LHCN-M2 (cell line): ENCODE measurements at places on chromosomes 5 and 9. TPM values are rescaled to one million over a fixed set of nuclear protein-coding genes. Genes with fewer than 3 reads are reported as not detected.

FCN2 gene
- not detected in 2 replicates for total RNA-seq

STXBP1 gene
- 40.4 and 98.0 TPM in 2 replicates for total RNA-seq

PCDHA11 gene
- total RNA-seq = 0.11 TPM in 1 of 2 replicates, not detected in the other

SLC4A9 gene
- not detected in 2 replicates for total RNA-seq

LIFR gene
- total RNA-seq = 16.6 and 20.4 TPM in 2 replicates

RASGEF1C gene
- total RNA-seq = not detected in 2 replicates

CDX1 gene
- not detected in 2 replicates for total RNA-seq

ANKRD34B gene
- not detected in 2 replicates for total RNA-seq

PLPP7 gene
- total RNA-seq = 19.9 and 22.4 TPM in 2 replicates

HAVCR2 gene
- 0.06 and 0.17 TPM in 2 replicates for total RNA-seq

RALGDS gene
- 15.5 and 17.8 TPM in 2 replicates for total RNA-seq

LCN12 gene
- total RNA-seq = not detected in 2 replicates

EMB gene
- total RNA-seq = 48.6 and 56.6 TPM in 2 replicates

LAMC3 gene
- not detected in 2 replicates for total RNA-seq

NUTM2F gene
- total RNA-seq = not detected in 2 replicates

TXNDC8 gene
- total RNA-seq = not detected in 2 replicates

GMCL2 gene
- total RNA-seq = not detected in 2 replicates

WNT8A gene
- total RNA-seq = not detected in 2 replicates

PCDHGB5 gene
- 0.52 and 2.1 TPM in 2 replicates for total RNA-seq

LHX3 gene
- total RNA-seq = not detected in 2 replicates

SLC46A2 gene
- not detected in 2 replicates for total RNA-seq

IL7R gene
- total RNA-seq = 6.7 and 7.3 TPM in 2 replicates

LCN9 gene
- total RNA-seq = not detected in 2 replicates

MRPL50 gene
- 13.5 and 14.6 TPM in 2 replicates for total RNA-seq

MEIKIN gene
- not detected in 2 replicates for total RNA-seq

SAXO1 gene
- total RNA-seq = 0.06 TPM in 1 of 2 replicates, not detected in the other

PITX1 gene
- total RNA-seq = 2.2 and 5.1 TPM in 2 replicates

NDFIP1 gene
- 37.0 and 43.5 TPM in 2 replicates for total RNA-seq

SPINK13 gene
- total RNA-seq = not detected in 2 replicates

AKNA gene
- 3.3 and 3.7 TPM in 2 replicates for total RNA-seq

PTRH1 gene
- 23.9 and 28.8 TPM in 2 replicates for total RNA-seq

NRARP gene
- 0.06 TPM in 1 of 2 replicates, not detected in the other for total RNA-seq

ALDH1A1 gene
- total RNA-seq = 155 and 163 TPM in 2 replicates

CXCL14 gene
- total RNA-seq = not detected in 2 replicates

CEMIP2 gene
- total RNA-seq = 19.8 and 25.7 TPM in 2 replicates

FBP2 gene
- total RNA-seq = not detected in 2 replicates

PCDHGA8 gene
- total RNA-seq = 0.26 and 0.75 TPM in 2 replicates

KCNV2 gene
- not detected in 2 replicates for total RNA-seq

FGD3 gene
- total RNA-seq = not detected in 2 replicates

TMEM215 gene
- not detected in 2 replicates for total RNA-seq

ACTL7A gene
- not detected in 2 replicates for total RNA-seq

ADAMTSL2 gene
- total RNA-seq = 0.32 TPM in 1 of 2 replicates, not detected in the other

MARCHF6 gene
- 20.7 and 28.7 TPM in 2 replicates for total RNA-seq

TRMO gene
- total RNA-seq = 18.1 and 19.1 TPM in 2 replicates

LRRC19 gene
- not detected in 2 replicates for total RNA-seq

BAAT gene
- total RNA-seq = 0.06 TPM in 1 of 2 replicates, not detected in the other

ANKRD55 gene
- not detected in 2 replicates for total RNA-seq

PCDHA10 gene
- total RNA-seq = not detected in 2 replicates

ROPN1L gene
- total RNA-seq = 1.1 and 1.3 TPM in 2 replicates

CSNK1G3 gene
- 42.5 and 49.6 TPM in 2 replicates for total RNA-seq

ARHGAP26 gene
- 1.0 TPM in 2 replicates for total RNA-seq

PCDHB3 gene
- total RNA-seq = 2.0 and 2.4 TPM in 2 replicates

F2RL1 gene
- total RNA-seq = 0.06 and 0.19 TPM in 2 replicates

RLN2 gene
- not detected in 2 replicates for total RNA-seq

SLC6A7 gene
- total RNA-seq = not detected in 2 replicates
